Body of pancreas (tissue), 4 donors: ENCODE measurements at places on chromosomes 6 and 20. TPM values are rescaled to one million over a fixed set of nuclear protein-coding genes. Genes with fewer than 3 reads are reported as not detected.

- H3K27me3 ChIP-seq: no peaks in the 10 kb centered on the region
- no peaks in the 10 kb centered on the region for H3K4me1 ChIP-seq
- DNase-seq: no peak
- no peak overlapping the region for H3K27ac ChIP-seq
- H3K36me3 ChIP-seq: no peaks in the 10 kb centered on the region
Measured at GRCh38 chr6:125268765-125269164, 33.0 kb downstream of the HDDC2 start.

DNA sequence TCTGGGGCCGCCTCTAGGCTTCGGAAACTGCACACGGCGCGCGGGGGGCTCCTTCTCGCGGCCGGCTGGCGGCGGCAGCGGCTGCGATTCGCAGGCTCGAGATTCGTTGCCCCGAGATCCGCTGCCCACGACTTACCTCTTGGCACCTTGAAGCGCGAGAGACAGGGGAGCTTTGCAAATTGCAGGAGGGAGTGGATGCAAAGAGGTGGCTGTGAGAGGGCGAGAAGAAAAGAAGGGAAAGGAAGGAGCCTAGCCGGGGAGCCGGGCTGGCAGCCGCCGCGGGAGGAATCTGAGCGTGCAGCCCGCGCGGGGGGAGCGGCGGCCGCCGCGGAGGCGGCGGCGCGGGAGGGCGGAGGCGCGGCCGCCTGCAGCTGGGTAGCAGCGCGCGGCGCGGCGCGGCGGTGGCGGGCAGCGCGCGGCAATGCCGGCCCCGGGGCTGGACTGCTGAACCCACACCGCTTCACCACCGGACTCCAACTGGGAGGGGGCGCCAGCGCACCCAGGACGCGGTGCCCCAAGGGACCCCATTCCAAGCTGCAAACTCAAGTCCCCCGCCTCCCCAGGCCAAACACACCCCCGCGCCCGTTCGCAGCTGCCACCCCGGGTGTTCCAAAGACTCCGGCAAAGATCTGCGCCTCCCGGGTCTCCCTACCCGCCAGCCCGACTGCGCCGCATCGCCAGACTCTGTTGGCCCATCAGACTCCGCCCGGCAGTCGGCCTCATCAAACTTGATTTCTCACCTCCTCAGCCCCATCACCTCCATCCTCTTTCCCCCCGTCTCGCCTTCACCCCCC is 44.2 kb upstream of the SUPT3H start:
- H3K4me3 ChIP-seq: peak overlapping the region; percentile 27
- peak; percentile 30 for DNase-seq
- peaks cover 41% of the 10 kb centered on the region for H3K27me3 ChIP-seq
- H3K4me1 ChIP-seq: peaks cover 46% of the 10 kb centered on the region

Gene RAET1G
- total RNA-seq: not detected

DNA sequence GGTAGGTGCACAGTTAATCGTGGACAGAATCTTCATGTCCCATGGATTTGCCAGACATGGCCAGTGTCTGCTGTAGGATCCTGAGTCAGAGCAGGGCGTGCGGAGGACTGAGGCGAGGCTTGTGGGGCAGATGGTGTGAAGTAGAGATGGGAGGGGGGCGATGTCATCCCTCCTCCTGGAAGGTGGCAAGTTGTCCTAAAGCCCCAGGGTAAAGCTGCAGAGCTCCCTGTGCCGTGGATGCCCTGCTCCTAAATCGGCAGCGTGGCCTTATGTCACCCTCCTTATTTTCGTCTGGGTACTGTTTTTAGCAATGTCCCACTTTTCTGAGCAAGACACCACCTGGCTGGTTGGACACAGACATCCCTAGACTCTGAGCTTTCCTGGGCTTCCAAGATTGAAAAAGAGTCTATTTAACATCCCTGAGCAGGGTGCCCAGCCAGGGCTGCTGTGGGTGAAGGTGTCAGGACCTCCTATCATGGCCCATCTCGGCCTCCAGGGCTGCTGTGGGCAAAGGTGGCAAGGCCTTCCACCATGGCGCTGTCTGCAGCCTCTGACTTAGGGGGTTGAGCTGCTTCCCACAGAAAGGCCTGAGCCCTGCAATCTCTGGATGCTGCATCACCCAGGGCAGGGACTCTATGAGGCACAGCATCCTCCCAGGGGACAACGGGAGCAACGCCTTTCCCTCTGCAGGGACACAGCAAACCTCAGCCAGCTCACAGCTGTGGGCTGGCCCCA is 145.4 kb downstream of the TTLL2 start:
- DNase-seq: no peak
- no peak overlapping the region for H3K27ac ChIP-seq

DNA sequence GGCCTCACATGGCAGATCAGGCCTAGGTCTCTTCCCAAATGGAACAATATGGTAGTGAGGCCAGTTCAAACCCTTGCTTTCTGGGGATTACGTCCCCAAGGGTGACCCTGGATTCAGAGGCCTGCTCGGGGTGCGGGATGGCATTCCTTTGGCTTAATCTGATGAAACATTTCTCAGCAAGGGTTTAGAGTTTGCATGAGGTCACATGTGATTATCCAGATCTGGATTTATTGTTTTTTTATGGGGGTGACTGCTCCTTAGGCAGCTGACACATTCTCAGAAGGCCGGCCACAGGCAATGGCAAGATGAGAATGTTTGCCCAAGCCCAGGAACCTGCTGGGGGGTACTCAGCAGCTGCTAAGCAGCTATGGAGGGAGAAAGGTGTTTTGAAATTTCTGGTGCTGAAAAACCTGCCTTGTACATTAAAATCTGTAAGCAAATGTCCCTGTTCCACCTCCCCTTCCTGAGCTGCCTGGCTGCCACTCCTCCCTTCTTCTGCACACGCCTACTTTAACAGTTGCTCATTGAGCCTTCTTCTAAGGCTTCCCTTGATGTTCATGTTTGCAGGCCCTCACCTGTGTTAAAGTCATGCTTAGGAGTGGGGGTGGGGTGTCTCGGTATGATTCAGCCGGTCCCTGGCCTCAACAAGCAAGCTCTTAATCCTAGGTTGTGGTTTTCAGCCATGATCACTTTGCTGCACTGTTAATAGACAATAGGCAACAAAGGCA is 37.9 kb upstream of the FUCA2 start:
- DNase-seq: no peak
- H3K4me1 ChIP-seq: no peaks in the 10 kb centered on the region
- H3K27ac ChIP-seq: no peak overlapping the region
- no peaks in the 10 kb centered on the region for H3K36me3 ChIP-seq
- no peak overlapping the region for H3K4me3 ChIP-seq
- H3K27me3 ChIP-seq: no peaks in the 10 kb centered on the region

GRCh38 chr20:4998160-4998651 is 3.1 kb downstream of the SLC23A2 start:
- H3K4me3 ChIP-seq: no peak overlapping the region
- no peak for DNase-seq
- H3K36me3 ChIP-seq: no peaks in the 10 kb centered on the region

DNA sequence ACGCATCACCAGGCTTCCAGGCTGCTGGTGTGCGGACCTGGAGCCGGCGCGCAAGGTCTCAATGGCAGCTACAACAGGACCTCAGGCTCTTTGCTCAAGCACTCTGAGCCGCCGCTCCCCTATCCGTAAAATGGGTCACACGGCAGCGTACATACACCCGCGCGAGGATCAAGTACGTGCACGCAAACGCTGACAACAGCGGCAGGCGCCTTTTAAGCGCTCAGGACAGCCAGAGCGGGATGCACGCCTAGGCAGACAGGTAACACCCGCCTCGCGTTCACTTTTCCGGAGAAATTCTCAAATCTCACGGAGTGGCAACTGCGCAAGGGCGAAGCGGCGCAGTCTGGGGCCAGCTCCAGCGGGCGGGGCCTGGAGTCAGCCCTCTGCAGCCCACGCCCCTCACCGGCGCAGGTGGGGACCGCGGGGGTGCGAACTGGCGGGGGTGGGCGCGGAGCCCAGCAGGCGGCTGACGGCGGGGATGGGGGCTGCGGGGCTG is 535 bp downstream of the EXOC2 start:
- DNase-seq: peak; percentile 40
- H3K36me3 ChIP-seq: no peaks in the 10 kb centered on the region
- peak overlapping the region; percentile 92 for H3K4me3 ChIP-seq
- H3K27ac ChIP-seq: peak overlapping the region; percentile 77
- no peaks in the 10 kb centered on the region for H3K27me3 ChIP-seq
- H3K4me1 ChIP-seq: peaks cover 4% of the 10 kb centered on the region

- H3K27ac ChIP-seq: no peak overlapping the region
- no peaks in the 10 kb centered on the region for H3K36me3 ChIP-seq
- no peaks in the 10 kb centered on the region for H3K27me3 ChIP-seq
- H3K4me1 ChIP-seq: no peaks in the 10 kb centered on the region
Measured at GRCh38 chr6:9795880-9796279, 619.0 kb downstream of the TFAP2A start.

DNA sequence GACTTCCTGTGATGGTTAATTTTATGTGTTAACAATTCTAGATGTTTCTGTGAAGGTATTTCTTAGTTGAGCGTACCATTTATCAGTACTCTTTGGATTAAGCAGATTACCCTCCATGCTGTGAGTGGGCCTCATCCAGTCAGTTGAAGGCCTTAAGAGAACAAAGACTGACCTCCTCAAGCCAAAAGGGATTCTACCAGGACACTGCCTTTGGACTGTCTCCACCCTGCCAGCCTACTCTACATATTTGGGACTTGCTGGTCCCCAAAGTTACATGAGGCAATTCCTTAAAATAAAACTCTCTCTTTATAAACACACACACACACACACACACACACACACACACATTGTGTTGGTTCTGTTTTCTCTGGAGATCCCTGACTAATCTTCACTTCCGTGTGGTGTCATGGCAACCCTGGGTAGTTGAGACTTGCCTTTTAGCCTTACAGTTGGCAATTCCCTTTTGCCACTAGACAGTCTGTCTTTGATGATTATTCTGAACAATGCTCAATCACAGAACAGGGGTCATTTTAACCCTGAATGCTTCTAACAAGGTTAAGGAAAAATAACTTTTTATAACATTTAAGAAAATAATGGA is 32.2 kb downstream of the MRAP2 start:
- no peaks in the 10 kb centered on the region for H3K27me3 ChIP-seq
- no peaks in the 10 kb centered on the region for H3K36me3 ChIP-seq
- H3K4me3 ChIP-seq: no peak overlapping the region
- DNase-seq: no peak
- no peaks in the 10 kb centered on the region for H3K4me1 ChIP-seq

Gene ZCCHC3
- total RNA-seq: 16.5 TPM

- no peak for DNase-seq
- no peak overlapping the region for H3K4me3 ChIP-seq
- H3K4me1 ChIP-seq: no peaks in the 10 kb centered on the region
Measured at GRCh38 chr20:46607849-46608497, 43.3 kb downstream of the SLC13A3 start.

GRCh38 chr20:2768632-2769015 is 31.8 kb downstream of the CPXM1 start:
- no peaks in the 10 kb centered on the region for H3K36me3 ChIP-seq
- H3K4me3 ChIP-seq: no peak overlapping the region
- no peak for DNase-seq
- H3K27me3 ChIP-seq: no peaks in the 10 kb centered on the region
- no peak overlapping the region for H3K27ac ChIP-seq
- peaks cover 21% of the 10 kb centered on the region for H3K4me1 ChIP-seq

DNA sequence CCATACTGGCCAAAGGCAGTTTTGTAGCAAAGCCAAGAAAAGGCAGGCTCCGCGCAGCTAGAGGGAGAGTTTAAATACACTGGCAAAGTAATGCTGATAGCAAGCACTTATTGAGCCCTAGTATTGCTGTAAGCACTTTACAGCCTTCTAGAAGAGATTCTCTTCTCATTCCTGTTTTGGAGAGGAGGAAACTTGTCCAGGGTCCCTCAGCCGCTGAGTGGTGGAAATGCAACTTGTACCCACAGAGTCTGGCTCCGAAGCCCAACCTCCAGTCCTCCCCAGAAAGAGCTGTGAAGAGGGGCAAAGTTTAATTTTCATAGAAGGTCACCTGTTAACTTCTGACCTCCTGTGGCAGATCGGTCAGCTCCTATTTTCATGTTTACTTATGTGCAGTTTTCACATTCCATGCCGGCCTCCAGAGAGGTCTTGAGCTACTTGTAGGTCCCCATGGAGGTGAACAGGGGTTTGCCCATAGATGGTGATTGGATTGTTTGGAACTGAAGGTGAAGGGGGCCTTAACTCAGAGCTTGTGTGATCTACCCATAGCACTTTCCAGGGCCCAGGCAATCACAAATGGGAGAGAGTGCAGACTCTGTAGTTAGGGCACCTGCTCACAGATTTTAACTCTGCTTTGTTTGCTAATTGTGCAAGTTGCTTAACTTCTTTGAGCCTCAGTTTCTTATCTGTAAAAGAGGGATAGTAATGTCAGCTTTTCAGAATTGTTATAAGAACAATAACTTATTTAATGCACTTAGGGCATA is 70.7 kb downstream of the LYRM2 start:
- peaks cover 7% of the 10 kb centered on the region for H3K4me1 ChIP-seq
- no peak overlapping the region for H3K27ac ChIP-seq
- no peak for DNase-seq
- H3K4me3 ChIP-seq: no peak overlapping the region

Gene CLPSL1
- total RNA-seq: 7.8 TPM

Gene DNAH8
- total RNA-seq: not detected

DNA sequence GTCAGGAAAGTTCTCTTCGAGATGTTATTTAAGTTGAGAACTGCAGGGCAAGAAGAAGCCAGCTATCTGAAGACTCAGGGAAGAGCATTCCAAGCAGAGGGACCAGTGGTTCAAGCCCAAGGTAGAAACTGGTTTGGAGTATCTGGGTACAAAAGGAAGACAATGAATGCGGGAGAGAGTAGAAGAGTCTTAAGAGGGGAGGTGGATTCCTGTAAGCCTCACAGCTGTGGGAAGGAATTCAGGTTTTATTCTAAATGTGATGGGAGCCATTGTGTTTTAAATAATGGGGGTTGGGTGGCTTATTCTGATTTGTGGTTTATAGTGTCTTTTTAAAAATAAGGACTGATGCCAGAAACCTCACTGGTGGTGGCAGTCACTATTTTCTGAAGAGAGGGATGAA is 37.6 kb upstream of the TENT5A start:
- H3K36me3 ChIP-seq: no peaks in the 10 kb centered on the region
- H3K4me1 ChIP-seq: peaks cover 12% of the 10 kb centered on the region
- no peak overlapping the region for H3K27ac ChIP-seq
- no peak overlapping the region for H3K4me3 ChIP-seq

Gene MAK
- 0.26 TPM for total RNA-seq

Gene HSPA1L
- total RNA-seq: 0.33 TPM

Gene COQ3
- total RNA-seq: 7.3 TPM

Gene PLAGL1
- total RNA-seq: 23.3 TPM

DNA sequence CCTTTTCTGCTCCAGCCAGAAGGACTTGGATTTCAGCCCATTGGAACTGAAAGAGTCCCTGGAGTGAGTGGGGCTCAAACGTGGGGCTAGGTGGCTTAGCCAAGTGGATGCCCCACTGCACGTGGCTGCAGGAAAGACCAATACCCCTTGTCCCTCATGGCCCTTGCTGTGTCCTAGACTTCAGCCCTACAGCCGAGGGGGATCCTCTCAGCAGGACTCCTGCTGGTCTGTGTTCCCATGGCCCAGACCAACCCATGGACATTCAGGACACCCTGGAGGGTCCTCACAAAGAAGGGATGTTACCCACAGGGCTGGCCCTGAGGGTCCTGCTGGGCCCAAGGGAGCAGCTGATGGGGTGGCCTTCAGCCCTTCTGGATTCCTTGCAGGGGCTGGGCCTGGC is 30.0 kb upstream of the PHACTR3 start:
- DNase-seq: no peak
- no peak overlapping the region for H3K4me3 ChIP-seq
- no peak overlapping the region for H3K27ac ChIP-seq
